ENCODE measurements at places on chromosomes 6 and 20.

DNA sequence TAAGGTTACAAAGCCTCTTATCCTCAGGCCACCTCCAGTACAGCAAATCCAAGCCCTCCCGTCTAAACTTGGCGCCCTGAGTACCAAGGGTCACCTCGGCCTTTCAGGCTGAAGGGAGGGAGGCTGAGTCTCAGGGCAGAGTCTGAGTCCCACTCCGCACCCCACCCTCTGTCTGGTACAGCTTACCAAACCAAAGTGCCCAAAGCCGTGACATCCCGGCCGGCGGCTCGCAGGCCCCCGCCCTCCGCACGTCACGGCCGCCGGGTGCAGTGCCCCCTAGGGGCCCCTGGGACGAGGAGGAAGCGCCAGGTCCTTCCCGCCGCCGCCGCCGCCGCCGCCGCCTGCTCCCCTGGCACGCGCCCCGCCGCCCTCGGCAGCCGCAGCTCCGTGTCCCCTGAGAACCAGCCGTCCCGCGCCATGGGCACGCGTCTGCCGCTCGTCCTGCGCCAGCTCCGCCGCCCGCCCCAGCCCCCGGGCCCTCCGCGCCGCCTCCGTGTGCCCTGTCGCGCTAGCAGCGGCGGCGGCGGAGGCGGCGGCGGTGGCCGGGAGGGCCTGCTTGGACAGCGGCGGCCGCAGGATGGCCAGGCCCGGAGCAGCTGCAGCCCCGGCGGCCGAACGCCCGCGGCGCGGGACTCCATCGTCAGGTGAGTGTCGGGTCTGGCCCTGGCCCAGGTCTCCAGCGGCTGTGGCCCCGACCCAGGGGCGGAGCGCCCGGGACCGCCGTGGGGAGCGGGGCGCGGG lies at the start of gene MTHFD1L:
MTHFD1L (plus strand) TSS at position 297 of the 741 bp plus-strand sequence; CDS start at position 418, 121 bp downstream.
- peak; percentile 82 for DNase-seq

DNA sequence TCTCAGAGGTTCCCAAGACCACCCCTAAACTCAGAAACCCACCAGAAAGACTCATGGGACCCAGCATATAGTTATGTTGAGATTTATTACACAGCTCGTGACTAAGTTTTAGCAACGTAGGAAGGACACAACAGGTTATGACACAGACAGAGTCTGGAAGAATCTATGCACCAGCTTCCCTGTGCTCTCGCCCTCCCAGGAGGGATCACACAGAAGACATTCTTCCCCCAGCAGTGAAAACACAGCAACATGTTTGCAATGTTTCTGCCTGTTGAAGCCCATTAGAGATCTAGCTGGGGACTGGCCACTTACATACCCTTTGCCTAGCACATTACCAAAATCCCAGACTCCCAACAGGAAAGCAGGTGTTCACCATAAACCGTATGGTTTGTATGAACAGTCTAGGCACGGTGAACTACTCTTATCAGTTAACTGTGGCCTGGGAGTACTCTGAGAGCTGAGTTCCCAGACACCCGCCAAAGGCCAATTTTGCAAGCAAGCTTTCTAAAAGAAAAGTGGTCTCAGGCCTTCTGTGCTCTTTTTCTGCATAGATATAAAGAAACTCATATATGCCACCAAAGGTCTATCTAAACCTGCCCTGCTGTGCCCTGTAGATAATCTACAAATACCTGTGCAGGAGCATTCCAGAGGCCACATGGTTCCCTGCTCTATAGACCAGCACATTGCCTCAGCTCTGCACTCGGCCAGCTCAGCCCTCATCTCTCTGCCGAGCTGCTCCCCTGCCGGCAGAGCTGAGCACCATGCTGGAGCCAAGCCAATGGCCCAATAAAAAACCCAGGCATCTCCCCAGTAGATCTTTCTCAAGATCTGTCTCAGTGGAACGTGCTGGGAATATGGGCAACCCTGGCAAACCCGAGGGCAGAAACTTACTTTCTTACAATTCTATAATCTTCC lies 69.6 kb upstream of the SMIM28 start:
- DNase-seq = peak; percentile 50

DNA sequence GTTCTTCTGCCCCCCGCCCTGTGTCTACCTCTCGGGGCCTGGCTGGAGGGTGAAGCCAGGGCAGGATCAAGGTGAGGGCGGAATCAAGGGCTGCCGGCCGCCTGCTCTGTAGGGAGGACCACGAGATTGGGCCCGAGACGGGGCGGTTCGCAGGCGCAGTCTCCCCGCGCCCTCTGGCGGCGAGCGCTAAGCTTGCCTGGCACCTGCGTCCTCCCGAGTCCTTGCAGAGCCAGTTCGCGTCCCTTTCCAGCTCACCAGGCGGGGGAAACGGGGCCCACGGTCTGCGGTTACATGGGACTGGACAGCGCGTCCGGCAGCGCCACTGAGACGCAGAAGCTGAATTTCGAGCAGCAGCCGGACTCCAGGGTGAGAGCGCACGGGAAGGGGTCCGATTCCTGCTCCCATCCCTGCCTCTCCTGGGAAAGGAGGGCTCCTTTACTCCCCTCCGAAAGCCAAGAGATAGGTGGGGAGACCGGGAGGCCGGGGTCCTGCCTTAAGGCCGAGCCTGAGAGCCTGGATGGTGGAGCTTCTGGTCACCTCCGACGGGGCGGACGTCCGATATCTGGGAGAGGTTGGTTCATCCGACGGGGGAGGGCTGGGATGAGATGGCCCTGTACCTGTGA lies 3.6 kb upstream of the MATN4 start:
- peak; percentile 41 for DNase-seq

DNA sequence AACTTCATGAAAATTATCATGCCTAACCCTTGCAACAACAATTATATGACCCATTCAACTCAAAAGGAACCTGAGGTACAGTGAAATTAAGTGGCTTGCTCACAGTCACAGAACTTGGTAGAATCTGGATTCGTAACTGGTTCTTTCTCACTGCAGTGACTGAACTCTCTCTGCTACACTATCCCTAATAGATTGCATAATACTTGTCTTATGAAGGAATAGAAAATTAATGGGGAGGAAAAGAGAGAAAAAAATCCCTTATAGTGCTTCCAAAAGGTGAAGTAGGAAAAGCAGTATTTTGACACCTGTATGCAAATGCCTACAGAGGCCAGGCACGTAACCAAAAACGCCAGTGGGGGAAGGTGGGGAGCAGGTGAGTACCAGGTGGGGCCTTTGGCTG lies 186.6 kb downstream of the LY86 start:
- DNase-seq = no peak

GRCh38 chr6:112233847-112234246 lies 20.5 kb downstream of the LAMA4 start:
- peak; percentile 95 for DNase-seq

DNA sequence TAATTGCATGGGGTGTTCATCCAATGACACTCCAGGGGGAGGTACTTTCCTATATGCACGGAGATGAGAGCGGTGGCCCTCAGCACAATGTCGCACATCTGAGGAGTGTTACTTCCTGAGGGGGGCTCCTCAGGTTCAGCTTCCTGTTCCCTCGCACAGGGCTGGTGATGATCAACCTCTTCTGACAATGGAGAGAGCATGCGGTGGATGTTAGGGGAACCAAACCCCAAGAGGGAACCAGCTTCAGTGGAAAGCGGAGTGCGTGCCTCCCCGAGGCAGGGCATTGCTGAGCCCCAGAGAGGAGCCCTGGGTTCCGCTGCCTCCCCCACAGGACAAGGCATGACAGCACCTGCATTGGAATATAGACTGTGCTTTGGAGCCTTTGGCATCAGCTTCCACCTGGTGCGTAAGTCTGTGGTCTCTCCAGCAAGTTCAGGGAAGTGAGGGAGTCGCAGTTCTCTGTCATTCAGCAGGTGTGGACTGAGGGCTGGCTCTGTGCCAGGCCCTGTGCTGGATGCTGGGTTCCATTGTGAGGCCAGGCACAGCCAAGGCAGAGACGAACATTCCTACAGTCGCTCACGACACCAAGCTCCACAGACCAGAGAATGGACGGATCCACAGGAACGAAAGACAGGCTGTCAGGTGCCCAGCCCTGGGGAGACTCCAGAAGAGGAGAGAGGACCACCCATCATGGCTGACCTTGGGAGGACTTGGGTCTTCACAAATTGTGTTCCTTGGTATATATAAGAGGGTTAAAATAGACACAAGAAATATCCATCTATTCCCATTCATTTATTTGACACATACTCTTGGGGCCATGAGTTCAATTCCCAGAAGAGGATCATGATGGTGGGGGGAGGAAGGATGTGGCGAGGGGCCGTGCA lies 3.9 kb upstream of the ZNF831 start:
- no peak for DNase-seq

- DNase-seq = no peak
Observed at GRCh38 chr6:161482517-161482858, 208.6 kb upstream of the AGPAT4 start.

DNA sequence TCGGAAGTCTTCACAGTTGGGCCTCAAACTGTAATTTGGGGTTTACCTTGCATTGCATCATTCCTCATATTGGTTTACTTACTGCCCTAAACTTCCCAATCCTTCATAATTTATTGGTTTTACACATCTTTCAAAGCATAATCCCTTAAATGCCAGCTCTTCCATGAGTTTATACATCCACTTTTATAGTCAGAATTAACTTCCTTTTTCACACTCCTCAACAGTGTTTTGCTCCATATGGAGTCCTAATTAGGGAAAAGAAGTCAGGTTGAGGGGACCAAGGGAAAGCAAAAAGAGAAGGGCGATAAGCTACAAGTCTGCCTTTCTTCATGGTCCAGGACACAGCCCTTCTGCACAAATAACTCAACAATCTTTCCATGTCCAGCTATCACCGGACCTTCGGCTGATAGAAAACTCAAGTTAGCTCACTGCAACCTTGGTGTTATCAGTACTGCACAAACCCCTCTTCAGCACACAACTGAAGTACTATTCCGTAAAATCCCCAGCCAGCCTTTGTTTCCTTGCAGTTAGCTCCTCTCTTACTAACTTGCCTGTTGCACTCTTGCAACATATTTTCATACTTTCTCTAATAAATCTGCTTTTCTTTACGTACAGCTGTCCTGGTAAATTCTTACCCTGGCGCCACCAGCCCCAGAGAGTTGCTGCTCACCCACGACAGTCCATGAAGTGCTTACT lies 2.0 kb downstream of the EEF1E1 start:
- no peak for DNase-seq

GRCh38 chr6:36858407-36858981 lies 16.1 kb downstream of the PPIL1 start:
- peak; percentile 81 for DNase-seq

- DNase-seq = no peak
Observed at GRCh38 chr6:163414946-163415619, 565 bp downstream of the QKI start.

All from HCEC 1CT (cell line).